ENCODE measurements at places on chromosomes 5 and 9.
A peak's percentile ranks its signal among the peaks of the same experiment; 100 is the strongest.

DNA sequence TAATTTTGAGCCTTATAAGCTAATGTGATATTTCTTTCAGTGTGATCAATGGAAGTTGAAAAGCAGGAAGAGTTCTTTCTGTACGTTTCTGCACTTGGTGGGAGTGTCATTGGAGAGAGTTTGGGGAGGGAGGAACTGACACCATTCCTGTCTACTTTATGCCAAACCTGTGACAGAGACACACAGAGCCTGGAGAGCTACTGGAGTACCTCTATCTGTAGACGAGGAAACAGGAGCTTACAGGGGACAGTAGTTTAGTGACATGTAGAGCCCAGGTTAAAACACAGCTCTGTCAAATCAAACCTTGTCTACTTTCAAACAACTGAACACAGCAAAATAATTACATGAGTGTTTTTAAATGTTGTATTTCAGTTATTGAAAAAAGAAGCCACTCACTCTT is 103.6 kb downstream of the PDE4D start:
- DNase-seq: no peak

DNA sequence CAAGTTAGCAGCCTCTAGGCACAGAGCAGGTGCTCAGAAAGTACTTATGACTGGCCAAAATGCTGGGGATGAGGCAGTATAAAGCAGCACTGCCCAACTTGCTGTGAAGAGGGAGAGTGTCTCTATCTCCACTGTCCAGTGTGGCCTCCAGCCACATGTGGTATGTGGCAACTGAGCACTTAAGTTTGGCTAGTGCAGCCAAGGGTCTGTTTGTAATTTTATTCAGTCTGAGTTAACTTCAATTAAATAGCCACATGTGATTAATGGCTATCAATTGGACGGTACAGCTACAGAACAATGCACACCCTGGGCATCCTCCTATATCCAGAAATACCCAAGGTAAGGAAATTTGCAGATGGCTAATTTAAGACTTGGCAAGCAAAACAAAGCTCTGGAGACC is 26.9 kb downstream of the ROR2 start:
- DNase-seq: no peak

DNA sequence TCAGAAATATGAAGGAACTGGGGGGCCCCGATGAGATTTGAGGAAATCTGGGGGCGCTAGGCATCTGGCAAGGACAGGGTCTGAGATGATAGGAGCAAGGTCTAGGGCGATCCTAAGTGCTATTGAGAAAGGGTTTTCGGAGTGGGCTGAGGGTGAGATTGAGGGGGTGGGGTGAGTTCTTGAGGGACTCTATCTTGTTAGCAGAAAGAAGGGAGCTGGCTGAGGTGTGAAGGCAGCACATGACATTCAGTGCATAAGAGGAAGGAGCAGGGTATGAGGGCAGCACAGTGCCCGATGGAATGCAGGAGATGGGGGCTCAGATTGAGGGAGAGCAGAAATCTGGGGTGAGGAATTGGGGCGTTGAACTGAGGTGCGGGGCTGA is 640 bp downstream of the TRIM32 start:
- DNase-seq: no peak

DNA sequence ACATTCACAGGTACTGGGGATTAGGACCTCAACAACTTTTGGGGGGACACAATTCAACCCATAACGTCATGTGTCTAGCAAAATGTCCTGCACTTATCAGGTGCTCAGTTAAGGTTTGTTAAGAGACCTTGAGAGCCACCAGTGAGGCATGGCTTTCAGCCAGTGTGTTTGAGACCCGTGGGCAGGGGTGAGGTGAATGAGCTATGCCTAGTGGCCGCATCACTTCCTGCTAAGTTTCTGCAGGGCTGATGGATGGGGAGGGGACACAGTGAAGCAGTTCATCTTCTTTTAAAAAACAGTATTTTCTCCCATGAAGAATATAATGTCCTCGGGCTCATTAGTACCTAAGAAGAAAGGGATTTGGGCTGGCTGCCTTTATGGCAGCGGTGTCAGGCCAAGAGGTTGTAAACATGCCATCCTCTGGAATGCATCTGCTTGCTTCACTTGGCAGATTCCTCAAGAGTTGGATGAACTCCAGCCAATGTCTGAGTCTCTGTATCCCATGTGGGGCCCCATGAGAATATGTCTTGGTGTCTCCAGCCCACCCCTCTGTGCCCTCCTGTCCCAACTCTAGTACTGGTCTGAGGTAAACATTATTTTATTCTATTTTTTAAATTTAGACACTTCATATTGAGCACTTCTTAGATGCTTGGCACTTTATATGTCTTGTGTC is 282.2 kb downstream of the CWC27 start:
- DNase-seq: no peak

- DNase-seq: no peak
These were observed 8.4 kb downstream of the RALGDS start for GRCh38 chr9:133112663-133113026.

DNA sequence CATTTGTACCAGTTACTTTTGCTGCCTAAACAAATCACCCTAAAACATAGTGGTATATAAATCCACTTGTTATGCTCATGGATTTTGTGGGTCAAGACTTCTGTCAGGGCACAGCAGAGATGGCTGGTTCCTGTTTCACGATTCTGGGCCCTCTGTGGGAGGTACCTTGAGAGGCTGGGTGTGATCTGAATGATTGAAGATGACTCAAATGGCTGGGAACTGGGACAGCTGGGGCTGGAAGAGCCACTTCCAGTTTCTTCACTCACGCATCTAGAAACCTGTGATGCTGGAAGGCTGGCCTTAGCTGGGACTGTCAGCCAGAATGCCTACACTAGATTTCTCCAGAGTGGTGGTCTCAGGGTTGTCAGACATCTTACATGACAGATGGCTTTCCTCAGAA is 88.1 kb downstream of the KIF4B start:
- no peak for DNase-seq

GRCh38 chr5:173454361-173454735 is 126.1 kb upstream of the STC2 start:
- DNase-seq: no peak

- DNase-seq: no peak
These were observed 5.4 kb upstream of the NRARP start for GRCh38 chr9:137307255-137308056.

GRCh38 chr5:32479096-32479495 is 34.6 kb upstream of the ZFR start:
- DNase-seq: no peak

DNA sequence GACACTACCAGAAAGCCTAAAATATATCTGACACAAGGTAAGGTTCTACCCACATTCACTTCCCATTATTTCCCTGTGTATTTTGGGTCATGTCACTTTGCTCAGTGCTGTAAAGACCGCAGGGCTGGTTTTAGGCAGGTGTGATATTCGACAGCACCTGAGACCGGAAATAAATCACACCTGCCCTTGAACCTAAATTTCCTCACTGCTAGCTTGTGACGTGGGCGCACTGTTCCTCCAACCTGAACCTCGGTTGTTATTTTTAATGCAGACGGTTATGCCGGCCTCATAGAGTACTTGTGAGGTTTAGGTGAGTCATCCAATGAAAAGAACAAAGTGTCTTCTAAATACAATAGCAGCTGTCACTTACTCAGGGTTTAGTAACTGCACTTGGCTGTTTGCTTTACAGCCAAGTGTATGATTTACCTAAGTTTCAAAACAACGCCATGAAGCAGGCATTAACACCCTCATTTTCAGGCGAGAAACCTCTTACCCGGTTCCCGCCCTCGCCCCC is 20.7 kb upstream of the ZNF782 start:
- peak; percentile 53 for DNase-seq

- DNase-seq: peak; percentile 88
These were observed 53.4 kb upstream of the SUB1 start for GRCh38 chr5:32531885-32532520.

GRCh38 chr5:31664566-31664965 is 25.6 kb downstream of the PDZD2 start:
- DNase-seq: no peak

GRCh38 chr5:50898966-50899365 is 232.5 kb downstream of the PARP8 start:
- no peak for DNase-seq

DNA sequence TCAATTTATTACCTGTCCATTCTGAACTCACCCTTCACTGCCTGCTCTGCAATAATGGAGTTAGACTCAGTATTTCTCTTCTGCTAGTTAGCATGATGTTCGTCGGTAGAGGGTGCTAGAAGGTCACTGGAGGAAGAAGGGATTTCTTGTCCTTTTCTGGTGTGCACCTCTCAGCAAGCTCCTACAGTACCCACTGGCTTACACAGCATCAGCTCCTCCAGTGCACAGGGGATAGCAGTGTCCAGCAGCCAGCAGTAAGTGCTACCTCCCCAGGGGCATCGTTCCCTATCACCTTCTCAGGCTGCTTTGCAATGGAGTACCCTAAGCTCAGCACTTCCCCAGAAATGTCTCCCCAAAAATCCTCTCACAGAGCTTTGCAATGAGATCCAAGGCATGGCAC is 45.9 kb upstream of the APC start:
- no peak for DNase-seq

- DNase-seq: no peak
These were observed 69.1 kb downstream of the PSAT1 start for GRCh38 chr9:78365748-78366697.

DNA sequence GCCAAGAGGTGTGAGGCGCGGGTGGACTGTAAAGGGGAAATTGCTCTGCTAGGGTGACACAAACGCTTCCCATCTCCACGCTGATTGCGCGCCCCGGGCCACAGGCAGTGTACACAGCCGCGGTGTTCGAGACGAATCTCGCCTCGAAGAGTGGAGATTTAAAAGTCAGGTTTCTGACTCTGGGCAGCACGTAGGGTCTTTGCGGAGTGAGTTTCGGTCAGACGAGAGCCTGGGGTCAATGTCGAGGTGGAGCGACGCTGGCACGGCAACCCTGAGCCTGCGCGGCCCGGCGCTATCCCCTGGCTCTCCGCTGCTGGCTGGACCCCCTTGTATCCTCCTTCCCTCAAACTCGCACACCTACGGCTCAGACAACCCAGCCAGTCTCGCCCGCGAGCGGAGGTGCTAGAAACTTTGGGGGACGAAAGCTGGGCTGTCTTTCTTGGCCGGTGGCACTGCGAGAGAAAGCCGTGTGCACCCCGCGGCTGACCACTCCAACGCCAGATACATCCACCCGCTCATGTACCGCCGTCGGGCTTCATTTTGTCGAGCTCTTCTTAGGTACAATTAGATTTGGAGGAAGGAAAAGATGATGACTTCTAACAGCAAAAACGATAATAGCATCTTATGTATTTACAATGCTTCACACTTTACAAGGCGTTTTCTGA is 5.4 kb upstream of the FOXB2 start:
- DNase-seq: peak; percentile 50

- no peak for DNase-seq
These were observed 453 bp upstream of the CCL28 start for GRCh38 chr5:43412644-43413043.

GRCh38 chr5:141527426-141527825 is 38.5 kb downstream of the PCDHGC5 start:
- no peak for DNase-seq

DNA sequence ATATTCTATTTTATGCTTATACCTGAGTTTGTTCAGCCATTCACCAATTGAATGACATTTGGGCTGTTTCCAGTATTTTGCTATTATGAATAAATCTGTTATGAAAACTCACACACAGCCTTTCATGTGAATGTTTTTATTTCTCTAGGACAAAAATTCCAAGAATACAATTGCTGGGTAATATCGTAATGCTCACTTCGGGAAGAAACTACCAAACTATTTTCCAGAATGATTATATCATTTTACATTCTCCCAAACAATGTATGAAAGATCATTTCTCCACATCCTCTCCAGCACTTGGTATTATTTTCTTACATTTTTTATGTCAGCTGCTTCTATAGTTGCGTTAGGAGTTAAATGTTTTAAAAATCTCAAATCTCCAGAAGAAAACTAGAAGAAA is 58.3 kb upstream of the LHFPL2 start:
- DNase-seq: no peak

- no peak for DNase-seq
These were observed 91.4 kb downstream of the ANGPTL2 start for GRCh38 chr9:127030814-127031740.

DNA sequence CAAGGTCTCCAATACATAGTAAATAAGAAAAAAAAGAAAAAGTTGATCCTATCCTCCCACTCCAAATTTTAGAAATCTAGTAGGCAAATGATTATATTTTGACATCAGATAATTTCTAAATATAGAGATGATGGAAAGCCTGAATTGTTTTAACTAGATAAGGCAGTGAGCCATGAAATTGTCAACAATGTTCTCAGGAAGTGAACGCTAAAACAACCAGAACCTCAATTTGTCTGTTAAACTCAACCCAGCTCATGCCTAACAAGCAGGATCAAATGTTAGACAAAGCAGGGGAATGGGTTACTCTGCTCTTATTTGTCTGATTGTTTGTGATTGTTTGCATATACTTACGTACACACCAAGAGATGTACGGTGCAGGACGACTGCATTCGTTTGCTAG is 49.2 kb downstream of the ESM1 start:
- DNase-seq: no peak

- DNase-seq: peak; percentile 11
These were observed 4.3 kb downstream of the MTRR start for GRCh38 chr5:7873216-7873615.

GRCh38 chr5:35852084-35852734 is 4.5 kb upstream of the IL7R start:
- DNase-seq: peak; percentile 76

- DNase-seq: no peak
These were observed 2.8 kb downstream of the ARHGEF37 start for GRCh38 chr5:149584121-149584520.

DNA sequence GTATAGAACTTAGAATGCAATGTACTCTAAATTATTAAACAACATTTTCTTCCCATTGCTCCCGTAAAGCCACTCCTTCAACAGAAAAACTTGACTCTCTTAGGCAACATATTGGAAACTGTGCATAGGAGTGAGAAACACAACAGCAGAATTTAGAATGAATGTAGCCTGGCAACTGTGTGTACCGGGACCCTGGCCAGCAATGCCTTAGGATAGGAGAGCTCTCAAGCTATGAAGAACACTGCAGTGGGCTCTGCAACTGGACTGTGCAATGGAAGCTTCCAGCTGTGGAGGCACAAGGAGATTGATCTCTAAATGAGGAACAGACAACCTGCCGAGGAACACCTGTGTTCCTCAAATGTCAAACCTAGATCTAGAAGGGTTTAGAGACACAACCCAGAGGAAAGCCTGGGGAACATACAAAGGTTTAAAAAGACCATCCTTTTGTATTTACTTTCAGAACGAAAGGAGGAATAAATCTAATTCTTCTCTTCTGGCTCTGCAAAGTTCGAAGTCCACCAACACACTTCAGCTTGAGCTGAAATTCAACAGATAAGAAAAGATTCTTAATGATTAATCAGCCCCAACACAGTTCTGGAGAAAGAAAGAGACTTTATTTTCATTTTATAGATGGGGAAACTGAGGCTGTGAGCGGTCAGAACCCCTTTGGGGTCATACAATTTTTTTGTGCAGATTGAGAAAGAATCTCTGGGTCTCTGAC is 51.5 kb upstream of the ARL15 start:
- no peak for DNase-seq

- DNase-seq: no peak
These were observed 17.8 kb upstream of the IFNB1 start for GRCh38 chr9:21095561-21095960.

Data from stimulated activated effector memory CD8-positive, alpha-beta T cell treated with anti-CD3 and anti-CD28 coated beads, Interleukin-12 subunit alpha, Interleukin-12 subunit beta, amount 100 ng/mL, for 72 hours (primary cell).